ENCODE measurements at places on chromosomes 13 and 19. TPM values are rescaled to one million over a fixed set of nuclear protein-coding genes. Genes with fewer than 3 reads are reported as not detected.

DNA sequence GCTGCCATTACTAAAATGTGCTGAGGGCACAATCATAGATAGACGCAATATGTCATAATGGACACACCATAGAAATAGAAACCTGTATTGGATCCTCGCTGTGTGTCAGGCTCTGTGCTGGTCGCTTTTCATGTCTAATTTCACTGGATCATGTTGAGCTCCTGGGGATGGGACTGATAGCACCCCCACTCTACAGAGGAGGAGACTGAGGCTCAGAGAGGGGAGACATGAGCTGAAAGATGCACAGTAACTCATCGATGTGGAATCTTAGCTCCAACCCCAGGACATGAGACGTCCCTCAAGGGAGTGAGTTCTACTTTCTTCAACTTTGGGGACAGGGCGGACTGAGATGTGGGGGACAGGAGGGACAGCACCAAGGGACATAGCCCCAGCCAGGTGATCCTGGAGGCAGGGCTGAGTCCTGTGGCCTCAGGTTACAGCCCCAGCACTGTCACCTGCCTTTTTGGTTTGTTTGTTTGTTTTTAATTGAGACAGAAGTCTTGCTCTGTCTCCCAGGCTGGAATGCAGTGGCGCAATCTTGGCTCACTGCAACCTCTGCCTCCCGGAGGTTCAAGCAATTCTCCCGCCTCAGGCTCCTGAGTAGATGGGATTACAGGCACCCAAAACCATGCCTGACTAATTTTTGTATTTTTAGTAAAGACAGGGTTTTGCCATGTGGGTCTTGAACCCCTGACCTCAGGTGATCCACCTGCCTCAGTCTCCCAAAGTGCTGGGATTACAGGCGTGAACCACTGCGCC, 6.6 kb upstream of the GIPC1 start:
- no peaks in the 10 kb centered on the region for H3K36me3 ChIP-seq
- DNase-seq = no peak
- H3K4me1 ChIP-seq = peaks cover under 1% of the 10 kb centered on the region

- H3K36me3 ChIP-seq = no peaks in the 10 kb centered on the region
- no peak overlapping the region for H3K27ac ChIP-seq
- no peak overlapping the region for H3K4me3 ChIP-seq
- H3K4me1 ChIP-seq = no peaks in the 10 kb centered on the region
- no peaks in the 10 kb centered on the region for H3K27me3 ChIP-seq
Measured at GRCh38 chr19:44925114-44925891, 10.9 kb downstream of the APOC1 start.

Gene ZNF578
- total RNA-seq = 3.8 TPM

GRCh38 chr13:48682436-48682835, 28.7 kb downstream of the CYSLTR2 start:
- H3K27me3 ChIP-seq = no peaks in the 10 kb centered on the region
- H3K4me1 ChIP-seq = no peaks in the 10 kb centered on the region
- DNase-seq = no peak
- no peak overlapping the region for H3K27ac ChIP-seq
- H3K36me3 ChIP-seq = no peaks in the 10 kb centered on the region

- H3K36me3 ChIP-seq = peaks cover 55% of the 10 kb centered on the region
- no peak overlapping the region for H3K4me3 ChIP-seq
- H3K27me3 ChIP-seq = no peaks in the 10 kb centered on the region
Measured at GRCh38 chr19:2231621-2232221, 4.4 kb downstream of the PLEKHJ1 start.

DNA sequence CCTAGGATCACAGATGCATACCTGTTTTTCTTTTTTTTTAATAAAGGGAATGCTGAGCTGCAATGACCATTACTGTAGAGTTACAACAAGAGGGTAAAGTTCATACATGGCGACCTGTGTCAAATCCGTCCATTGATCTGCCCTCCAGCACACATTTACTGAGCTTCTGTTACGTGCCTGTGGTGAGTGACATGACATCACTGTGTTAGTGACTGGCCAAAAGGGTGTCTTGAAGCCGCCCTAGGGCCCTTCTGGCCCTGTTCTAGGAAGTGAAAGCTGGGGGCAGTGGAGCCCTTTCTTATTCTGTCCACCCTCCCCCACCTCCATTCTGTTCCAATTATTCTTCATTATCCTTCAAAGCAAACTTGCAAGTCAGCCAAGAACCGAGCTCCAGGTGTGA, 66.3 kb downstream of the ZIC5 start:
- DNase-seq = no peak
- H3K4me1 ChIP-seq = no peaks in the 10 kb centered on the region
- peaks cover 61% of the 10 kb centered on the region for H3K27me3 ChIP-seq
- no peaks in the 10 kb centered on the region for H3K36me3 ChIP-seq
- no peak overlapping the region for H3K27ac ChIP-seq
- H3K4me3 ChIP-seq = no peak overlapping the region

DNA sequence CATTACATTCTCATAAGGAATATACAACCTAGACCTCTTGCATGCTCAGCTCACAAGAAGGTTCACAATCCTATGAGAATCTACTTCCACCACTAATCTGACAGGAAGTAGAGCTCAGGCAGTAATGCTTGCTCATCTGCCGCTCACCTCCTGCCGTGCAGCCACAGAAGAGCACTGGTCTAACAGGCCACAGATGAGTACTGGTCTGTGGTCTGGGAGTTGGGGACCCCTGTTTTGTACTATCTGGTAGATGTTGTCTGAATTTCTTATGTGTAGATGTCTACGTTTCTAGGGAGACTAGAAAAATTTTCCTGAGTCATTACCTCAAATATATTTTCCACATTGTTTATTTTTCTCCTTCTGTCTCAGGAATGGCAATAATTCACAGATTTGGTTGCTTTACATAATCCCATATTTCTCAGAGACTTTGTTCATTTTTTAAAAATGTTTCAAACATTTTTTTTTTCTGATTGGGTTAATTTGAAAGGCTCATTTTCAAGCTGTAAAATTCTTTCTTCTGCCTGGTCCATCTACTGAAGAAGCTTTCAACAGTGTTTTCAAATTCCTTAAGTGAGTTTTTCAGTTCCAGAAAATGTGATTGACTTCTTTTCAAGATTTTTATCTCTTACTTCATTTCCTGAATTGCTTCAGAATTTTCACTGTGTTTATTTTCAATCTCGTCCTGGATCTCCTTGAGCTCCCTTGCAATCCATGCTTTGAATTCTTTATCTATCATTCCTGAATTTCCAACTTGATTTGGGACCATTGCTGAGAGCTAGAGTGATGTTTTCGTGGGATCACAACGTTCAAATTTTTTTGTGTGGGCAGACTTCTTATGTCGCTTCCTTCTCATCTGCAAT, 1322.2 kb downstream of the PCDH9 start:
- no peak for DNase-seq
- no peaks in the 10 kb centered on the region for H3K36me3 ChIP-seq
- no peak overlapping the region for H3K27ac ChIP-seq
- no peaks in the 10 kb centered on the region for H3K27me3 ChIP-seq
- H3K4me1 ChIP-seq = no peaks in the 10 kb centered on the region

Gene CAMSAP3
- total RNA-seq = 3.7 TPM

Gene B3GNT8
- total RNA-seq = 7.1 TPM

Gene ZNF780A
- total RNA-seq = 11.4 TPM

GRCh38 chr13:101552286-101552685, 99.8 kb downstream of the ITGBL1 start:
- H3K27me3 ChIP-seq = no peaks in the 10 kb centered on the region
- no peaks in the 10 kb centered on the region for H3K36me3 ChIP-seq
- no peak overlapping the region for H3K4me3 ChIP-seq
- DNase-seq = no peak
- H3K27ac ChIP-seq = no peak overlapping the region

DNA sequence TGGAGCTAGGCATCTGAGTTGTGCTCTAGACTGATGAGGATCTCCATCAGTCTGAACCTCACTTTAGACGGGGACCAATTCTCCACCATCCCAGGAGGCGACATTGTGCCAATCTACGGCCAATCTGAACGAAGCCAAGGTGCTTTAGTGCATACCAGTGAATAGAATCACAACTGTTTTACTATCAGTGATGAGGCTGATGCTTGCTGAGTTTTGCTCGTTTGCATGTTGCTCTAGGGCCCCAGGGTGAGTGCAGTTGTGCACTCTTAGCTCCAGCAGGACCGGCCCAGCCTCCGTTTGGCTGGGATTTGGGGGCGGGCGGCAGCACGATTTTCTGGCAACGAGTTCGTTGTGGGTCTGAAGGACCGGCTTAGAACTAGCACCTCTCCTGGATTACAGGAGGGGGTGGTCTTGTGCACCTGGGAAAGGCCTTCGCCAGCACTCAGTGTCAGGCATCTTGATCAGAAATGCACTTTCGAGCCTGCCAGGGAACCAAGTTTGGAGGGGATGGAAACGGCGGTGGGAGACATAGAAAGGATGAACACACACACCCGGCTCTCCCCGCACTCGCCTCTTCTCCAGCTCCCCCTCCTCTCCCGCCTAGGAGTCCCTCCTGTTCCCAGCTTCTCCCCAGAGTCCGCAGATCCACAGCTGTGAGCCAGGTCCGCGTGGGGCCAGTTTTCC, 4.4 kb downstream of the GSX1 start:
- H3K27ac ChIP-seq = no peak overlapping the region
- no peaks in the 10 kb centered on the region for H3K4me1 ChIP-seq
- no peak overlapping the region for H3K4me3 ChIP-seq
- H3K27me3 ChIP-seq = peaks cover 98% of the 10 kb centered on the region

Gene POGLUT2
- 3.6 TPM for total RNA-seq

Gene OR7A5
- not detected for total RNA-seq

DNA sequence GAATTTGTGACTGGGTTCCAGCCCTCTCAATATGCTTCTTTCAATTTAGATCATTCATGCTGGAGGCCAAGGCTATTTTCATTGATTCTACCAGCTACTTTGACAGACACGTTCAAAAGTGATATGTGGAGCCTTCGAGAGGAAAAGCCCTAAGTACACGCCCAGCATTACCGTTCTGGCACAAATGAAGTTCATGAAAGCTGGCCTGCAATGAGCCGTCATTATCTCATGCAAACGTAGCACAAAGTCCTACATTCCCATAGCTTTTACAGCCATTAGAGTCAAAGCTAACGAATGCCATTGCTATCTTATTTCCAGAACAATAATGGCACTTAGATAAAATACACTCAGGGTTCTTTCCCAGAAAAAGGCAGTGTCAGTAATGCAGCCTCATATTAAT, 1237.6 kb downstream of the EFNB2 start:
- H3K36me3 ChIP-seq = no peaks in the 10 kb centered on the region
- H3K4me1 ChIP-seq = no peaks in the 10 kb centered on the region
- no peaks in the 10 kb centered on the region for H3K27me3 ChIP-seq
- no peak for DNase-seq
- H3K4me3 ChIP-seq = no peak overlapping the region

GRCh38 chr19:21483589-21484170, 21.7 kb upstream of the ZNF429 start:
- H3K36me3 ChIP-seq = no peaks in the 10 kb centered on the region
- H3K27ac ChIP-seq = no peak overlapping the region
- peak; percentile 56 for DNase-seq

Gene CBY2
- not detected for total RNA-seq

DNA sequence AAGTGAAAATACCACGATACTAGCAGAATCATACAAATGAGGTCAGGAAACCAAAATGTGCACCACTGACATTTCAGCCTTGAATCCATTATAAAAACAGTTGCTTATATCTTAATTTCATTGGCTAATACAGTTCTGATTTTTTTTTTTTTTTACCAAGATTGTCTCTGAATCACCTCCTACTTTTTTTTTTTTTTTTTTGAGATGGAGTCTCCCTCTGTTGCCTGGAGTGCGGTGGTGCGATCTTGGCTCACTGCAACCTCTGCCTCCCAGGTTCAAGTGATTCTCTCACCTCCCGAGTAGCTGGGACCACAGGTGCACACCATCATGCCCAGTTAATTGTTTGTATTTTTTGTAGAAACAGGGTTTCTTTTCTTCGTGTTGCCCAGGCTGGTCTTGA, 270.2 kb downstream of the LMO7 start:
- no peak overlapping the region for H3K27ac ChIP-seq
- no peak overlapping the region for H3K4me3 ChIP-seq
- peaks cover 13% of the 10 kb centered on the region for H3K4me1 ChIP-seq
- H3K36me3 ChIP-seq = no peaks in the 10 kb centered on the region

DNA sequence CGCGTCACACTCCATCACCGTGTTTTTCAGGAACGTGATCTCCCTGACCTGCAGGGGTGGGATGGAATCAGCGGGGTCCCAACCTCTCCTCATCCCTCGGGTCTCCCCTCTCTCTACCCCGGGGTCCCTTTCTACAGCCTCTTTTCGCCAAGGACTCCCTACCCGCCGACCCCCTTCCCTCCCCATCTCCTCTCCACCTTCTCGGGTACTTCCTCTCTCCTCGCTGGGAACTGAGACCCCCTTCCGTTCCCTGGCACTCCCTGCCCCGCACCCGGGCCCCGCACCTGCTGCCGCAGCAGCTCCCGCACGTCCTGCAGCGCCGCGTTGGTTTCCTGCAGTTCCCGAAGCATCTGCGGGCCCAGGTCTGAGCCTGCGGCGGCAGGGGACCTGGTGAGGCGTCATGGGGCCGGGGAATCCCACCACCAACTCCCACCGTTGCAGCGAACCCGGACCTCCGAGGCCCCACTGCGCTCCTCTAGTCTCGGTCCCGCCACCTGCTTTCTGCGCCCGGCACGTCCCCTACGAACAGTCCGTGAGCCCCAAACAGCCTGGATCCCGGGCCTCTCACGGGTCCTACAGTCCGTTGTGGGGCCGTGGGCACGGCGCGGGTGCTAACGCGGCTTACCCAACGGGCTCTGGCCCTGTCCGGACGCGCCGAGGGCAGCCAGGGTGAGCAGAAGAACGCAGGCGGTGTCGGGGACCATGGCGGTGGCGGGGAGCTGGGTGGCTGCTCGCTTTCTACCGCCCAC, at the start of gene COMP:
TSS of gene COMP (minus strand) at position 740 of the 749 bp plus-strand sequence. CDS start at position 704, 36 bp downstream.
- no peak within 1 kb of the TSS for H3K27ac ChIP-seq
- peaks cover 5% of the 10 kb centered on the region for H3K4me1 ChIP-seq
- H3K36me3 ChIP-seq = no peaks in the 10 kb centered on the region
- H3K27me3 ChIP-seq = peaks cover 70% of the 10 kb centered on the region
- no peak for DNase-seq
- H3K4me3 ChIP-seq = peak within 1 kb of the TSS; percentile 40

DNA sequence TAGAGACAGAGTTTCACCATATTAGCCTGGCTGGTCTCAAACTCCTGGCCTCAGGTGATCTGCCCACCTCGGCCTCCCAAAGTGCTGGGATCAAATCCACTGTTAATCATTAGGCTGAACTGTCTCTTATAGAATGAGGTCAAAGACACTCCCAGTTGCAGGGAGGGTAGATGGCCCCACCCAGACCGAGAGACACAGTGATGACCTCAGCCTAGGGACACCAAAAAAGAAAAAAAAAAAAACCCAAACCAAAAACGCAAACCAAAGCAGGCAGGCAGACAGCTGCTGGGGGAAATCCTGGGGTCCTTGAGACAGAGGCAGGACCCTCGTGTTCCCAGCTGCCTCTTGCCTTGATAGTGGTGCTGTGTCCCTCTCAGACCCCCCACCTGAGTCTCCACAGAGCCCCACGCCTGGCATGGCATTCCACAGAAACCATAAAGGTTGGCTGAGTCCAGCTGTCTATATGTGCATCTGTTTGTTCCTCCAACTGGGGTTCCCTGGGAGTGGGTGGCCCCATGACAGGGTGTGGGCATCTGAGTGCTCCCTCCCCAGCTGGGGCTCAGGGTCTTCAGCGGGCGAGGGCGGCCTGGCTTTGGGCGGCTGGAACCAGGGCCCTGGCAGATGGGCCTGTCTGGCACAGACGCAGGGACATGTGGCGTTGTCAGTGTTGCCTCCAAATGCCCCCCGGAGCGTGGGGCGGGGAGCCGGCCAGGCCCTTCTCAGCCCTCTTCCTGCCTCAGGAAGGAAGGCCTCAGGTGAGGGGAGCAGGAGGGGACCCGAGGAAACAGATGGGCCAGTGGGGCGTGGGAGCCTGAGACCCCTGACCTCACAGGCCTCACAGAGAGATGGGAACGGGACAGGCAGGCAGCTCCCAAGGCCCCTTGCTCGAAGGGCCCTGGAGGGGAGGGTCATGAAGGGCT, 5.2 kb downstream of the DAND5 start:
- H3K27ac ChIP-seq = no peak overlapping the region
- H3K4me3 ChIP-seq = no peak overlapping the region
- H3K36me3 ChIP-seq = no peaks in the 10 kb centered on the region
- no peaks in the 10 kb centered on the region for H3K27me3 ChIP-seq
- DNase-seq = no peak
